NCI-H524 (cell line): ENCODE measurements at places on chromosomes 3 and 15.

- no peak for DNase-seq
Measured at GRCh38 chr3:33030246-33030645, 66.7 kb downstream of the GLB1 start.

GRCh38 chr3:148512648-148513047, 185.1 kb upstream of the AGTR1 start:
- DNase-seq = no peak

- DNase-seq = peak; percentile 53
Measured at GRCh38 chr3:51538115-51538458, 432 bp upstream of the RAD54L2 start.

- no peak for DNase-seq
Measured at GRCh38 chr3:194465246-194465645, 21.6 kb downstream of the ATP13A3 start.

GRCh38 chr3:66922058-66922457, 76.0 kb upstream of the KBTBD8 start:
- no peak for DNase-seq

- no peak for DNase-seq
Measured at GRCh38 chr15:32743411-32744140, 25.8 kb downstream of the GREM1 start.

- DNase-seq = no peak
Measured at GRCh38 chr3:184306341-184306972, 7.4 kb downstream of the PSMD2 start.

GRCh38 chr3:48475188-48475587, 28.7 kb downstream of the ATRIP start:
- no peak for DNase-seq

DNA sequence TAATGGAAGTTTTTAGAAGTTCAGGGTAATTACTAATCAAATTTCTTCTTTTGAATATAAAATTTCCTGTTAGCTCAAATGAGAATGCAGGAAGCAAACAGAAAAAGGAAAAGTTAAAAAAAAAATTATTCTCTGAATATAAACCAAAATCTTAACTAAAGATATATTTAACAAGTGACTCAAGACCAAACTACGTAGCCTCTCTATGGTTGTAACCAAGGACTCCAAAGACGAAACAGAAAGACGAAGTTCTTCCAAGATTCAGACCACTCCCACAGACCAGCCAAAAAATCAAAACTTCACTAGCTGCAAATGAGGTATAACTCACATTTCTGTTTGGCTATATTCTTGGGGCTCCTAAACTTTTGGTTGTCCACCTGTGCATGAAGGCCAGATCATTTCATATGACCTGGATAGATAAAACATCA, 846.5 kb upstream of the ALCAM start:
- no peak for DNase-seq

DNA sequence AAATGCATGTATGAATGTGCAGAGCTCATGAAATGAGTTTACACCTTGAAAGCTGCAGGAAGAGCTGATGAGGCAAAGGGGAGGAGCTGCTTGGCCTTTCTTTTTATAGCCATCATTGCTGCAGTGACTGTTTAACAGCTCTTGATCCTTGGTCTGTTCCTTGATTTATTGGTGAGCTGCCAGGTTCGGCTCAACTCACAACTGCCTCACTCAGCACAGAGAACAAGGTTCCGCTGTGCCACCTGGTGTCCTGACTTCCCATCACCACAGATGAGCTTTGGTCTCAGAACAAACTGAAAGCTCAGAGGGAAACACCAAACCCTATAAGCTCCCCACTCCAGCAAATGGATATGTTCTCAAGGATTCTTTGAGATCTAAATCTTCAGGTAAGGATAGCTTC, 626.1 kb downstream of the MAGI1 start:
- peak; percentile 39 for DNase-seq

- no peak for DNase-seq
Measured at GRCh38 chr3:190180268-190180667, 59.6 kb upstream of the P3H2 start.

GRCh38 chr3:1734494-1735122, 364.1 kb upstream of the CNTN4 start:
- DNase-seq = no peak

DNA sequence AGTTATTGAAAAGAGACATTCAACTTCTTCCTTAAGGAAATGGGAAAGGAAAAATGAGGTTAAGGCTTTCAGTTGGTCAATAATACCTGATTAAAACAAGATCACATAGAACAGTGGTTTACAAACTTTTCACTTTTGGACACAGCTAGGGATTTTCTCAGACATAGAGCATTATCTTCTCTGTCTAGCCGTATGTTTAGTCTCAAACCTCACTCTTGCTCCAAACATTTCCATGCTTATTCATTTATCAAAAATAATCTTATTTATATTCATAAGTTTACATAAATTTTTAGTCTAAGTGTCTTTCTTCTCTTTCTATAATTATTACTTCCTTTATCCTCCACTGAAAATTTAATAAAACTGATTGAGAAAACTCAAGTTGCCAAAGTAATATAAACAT, 114.2 kb upstream of the AZI2 start:
- DNase-seq = no peak

DNA sequence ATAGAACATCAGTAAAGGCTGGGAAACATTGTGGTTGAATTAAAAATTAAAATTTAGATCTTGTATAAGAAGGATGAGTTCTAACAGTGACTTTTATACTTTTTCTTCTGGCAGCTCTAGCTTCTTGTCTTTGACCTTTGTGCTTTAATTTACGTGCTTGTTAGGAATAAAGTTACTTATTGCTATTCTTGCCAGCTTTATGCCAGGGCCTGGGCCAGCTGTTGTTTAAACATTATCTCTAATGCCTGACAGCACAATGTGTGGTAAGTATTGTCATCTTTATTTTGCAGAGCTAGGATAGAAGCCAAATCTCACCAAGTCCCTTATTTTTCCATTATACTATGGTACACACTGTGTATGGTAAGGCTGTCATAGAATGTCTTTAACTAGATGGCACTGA, 766.7 kb upstream of the GOLIM4 start:
- no peak for DNase-seq

DNA sequence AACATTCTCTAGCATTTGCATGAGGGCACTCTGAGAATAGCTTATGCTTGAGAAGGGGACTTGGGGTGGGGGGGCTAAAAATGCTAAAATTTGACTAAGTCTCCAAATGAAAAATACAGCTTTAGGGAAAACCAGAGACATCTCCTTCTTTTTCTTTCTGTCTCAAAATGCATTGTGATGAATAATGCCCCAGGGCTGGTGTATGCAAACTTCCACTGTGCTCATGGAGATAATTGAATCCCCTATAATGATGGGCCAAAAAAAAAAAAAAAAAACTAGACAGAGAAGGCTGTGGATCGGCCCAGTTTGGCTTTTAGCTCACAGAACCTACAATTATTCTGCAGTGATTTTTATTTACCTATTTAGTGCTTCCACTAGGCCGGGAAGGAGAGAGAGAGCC, 147.9 kb upstream of the RORA start:
- no peak for DNase-seq

- DNase-seq = no peak
Measured at GRCh38 chr3:197798863-197799262, 7.8 kb downstream of the LRCH3 start.

GRCh38 chr3:52237006-52237656, 1.8 kb downstream of the TWF2 start:
- DNase-seq = no peak

GRCh38 chr3:46923559-46924350, 46.2 kb downstream of the PTH1R start:
- DNase-seq = peak; percentile 38

DNA sequence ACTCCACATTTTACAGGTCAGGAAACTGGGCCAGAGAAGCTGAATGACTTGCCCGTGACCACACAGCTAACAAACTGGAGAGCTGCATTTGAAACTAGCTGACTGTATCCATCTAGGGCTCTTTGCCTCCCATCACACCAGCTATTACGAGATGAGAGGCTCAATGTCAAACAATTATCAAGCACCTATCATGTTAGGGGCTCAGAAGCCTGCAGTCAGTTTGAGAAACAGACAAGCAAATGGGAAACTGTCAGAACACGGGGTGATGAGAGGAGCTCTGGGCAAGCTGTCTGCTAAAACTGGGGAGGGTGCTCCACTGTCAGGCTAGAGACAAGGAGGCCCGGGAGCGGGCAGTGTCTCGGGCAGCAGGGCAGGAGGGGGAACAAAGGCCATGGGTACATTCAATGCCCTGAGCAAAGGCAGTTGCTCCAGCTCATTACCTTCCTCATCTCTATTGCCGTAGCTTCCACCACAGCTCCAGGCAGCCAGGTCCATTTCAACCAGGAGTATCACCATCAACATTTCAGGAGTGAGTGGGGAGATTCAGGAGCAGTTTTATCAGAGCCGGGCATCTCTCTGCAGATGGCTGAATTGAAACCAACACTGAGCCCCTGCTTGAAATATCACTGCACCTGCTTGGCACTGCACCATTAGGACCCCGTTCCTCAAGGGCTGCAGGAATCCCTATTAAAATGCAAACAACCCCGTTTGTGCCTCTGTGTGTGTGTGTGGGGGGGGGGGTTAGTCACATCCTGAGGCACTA, 122.6 kb downstream of the RAB11A start:
- no peak for DNase-seq

DNA sequence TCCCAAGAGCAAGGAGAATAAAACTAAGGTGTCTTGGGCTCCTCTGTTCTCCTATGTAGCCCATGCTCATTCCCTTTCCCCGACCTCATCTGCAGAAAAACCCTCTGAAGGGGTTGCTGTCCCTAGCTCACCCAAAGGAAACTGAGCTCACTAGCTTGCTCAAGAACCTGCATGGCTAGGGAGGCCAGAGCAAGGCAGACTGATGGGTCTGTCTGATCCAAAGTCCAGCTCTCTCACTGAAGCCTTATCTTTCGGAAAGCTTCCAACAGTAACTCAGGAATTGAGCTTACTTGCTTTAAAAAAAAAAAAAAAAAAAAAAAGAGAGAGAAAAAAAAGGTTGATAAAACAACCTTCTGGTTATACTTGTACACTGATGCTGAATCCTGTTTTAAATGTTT, 141.4 kb upstream of the TOPAZ1 start:
- no peak for DNase-seq

DNA sequence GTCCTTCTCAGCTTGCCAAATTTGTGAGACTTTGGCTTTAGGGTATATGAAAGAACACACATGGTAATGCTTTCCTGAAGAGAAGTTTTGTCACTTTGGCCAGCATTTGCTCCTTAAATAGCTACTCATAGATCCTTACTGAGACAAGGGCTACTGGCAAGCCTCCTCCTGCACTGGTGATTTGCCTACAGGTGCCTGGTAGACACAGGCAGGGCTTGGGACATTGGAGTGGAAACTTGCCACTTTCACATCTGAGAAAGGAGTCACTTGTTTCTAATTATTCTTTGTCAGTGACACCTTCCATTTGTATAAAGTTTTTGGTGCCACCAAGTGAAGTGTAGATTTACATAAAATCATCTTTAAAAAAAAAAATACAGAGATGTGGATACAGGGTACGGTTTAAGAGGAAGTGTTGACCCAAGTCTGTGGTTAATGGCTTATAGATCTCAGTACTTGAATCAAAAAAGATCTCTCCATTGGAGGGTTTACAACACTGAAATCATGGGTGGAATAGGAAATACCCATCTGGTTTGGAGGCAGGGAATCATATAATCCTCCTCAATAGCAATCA, 132.8 kb upstream of the GADL1 start:
- DNase-seq = no peak

- peak; percentile 89 for DNase-seq
Measured at GRCh38 chr3:169668957-169669741, 5.6 kb upstream of the MECOM start.

DNA sequence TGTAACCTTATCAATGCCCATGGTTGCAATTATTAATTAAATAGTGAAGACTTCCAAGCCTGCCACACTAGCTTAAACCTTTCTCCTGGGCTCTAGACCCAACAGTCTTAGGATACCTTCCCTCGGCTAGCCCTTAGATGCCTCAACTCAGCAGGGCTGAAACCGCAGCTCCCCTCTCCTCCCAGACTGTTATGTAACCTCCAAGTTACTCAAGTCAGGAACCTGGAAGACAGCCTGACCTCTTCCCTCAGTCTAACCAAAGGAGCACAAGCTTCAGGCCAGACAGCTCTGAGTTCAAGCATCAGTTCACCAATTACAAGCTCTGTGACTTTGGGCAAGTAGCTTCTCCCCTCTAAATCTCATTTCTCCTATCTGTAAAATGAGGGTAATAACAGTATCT, 70.5 kb upstream of the HACD2 start:
- DNase-seq = no peak

GRCh38 chr3:13193320-13194284, 120.4 kb upstream of the IQSEC1 start:
- peak; percentile 4 for DNase-seq

GRCh38 chr15:50905055-50905454, 3.4 kb upstream of the AP4E1 start:
- no peak for DNase-seq

- no peak for DNase-seq
Measured at GRCh38 chr3:189222927-189223636, 51.3 kb downstream of the TPRG1 start.

DNA sequence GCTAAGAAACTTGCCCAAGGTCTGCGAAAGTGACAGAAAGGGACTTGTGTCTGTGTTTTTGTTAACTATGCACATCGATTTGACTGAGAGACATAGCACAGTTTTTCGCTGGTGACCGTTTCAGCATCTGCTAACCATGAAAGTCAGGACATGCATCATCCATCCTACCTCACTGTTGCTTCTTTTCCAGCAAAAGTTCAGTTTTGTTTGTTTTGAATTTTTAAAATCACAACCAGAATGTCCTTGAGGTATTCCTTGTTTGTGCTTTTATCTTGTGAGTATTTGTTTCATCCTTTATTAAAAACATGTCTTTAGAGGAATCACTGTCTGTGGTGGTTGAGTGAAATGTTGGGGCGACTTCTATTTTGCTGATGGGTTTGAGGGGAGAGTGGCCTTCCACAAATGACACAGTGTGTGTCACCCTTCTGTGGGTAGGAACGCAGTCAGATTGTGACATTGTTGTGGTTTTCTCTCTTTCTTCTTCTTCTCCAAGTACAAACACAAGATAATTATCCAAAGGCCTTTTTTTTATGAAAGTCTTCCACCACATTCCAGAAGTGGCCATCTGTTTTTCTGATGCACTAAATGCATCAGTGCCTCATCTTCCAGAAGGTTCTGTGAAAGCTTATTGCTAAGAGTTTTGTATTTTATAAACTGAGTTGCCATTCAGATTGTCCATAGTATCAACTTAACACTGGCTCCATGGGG, 214.4 kb upstream of the NR2E3 start:
- DNase-seq = no peak

DNA sequence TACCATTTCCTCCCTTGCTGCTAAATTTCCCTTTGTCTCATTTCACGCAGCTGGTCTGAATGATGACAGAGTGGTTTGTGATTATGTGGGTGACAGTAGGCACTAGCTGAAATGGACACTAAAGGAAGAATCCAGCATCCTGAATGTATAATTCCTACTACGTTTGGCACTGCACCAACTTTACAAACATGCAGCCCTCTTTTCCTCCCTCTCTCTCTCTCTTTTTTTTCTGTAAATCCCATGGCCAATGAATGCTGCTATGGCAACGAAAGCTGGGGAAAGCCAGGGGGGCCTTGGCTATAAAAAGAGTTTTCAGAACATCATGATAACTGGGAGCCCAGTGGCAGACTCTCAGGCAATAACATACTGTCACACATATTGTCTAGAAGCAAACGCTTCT, 367.2 kb upstream of the AGTR1 start:
- no peak for DNase-seq
